ENCODE measurements at places on chromosomes 11 and 22. TPM values are rescaled to one million over a fixed set of nuclear protein-coding genes. Genes with fewer than 3 reads are reported as not detected.

The HTR3A gene
- polyA plus RNA-seq: not detected

The CASP12 gene
- 0.50 TPM for polyA plus RNA-seq

The OR8K3 gene
- polyA plus RNA-seq: not detected

The LUZP2 gene
- polyA plus RNA-seq: not detected

The GAL gene
- polyA plus RNA-seq: not detected

The RASD2 gene
- 0.68 TPM for polyA plus RNA-seq

GRCh38 chr11:63491636-63492372 is 837 bp upstream of the PLAAT5 start:
- peak; percentile 56 for DNase-seq

GRCh38 chr11:130383344-130384211 is 44.8 kb downstream of the ADAMTS8 start:
- no peak for DNase-seq

GRCh38 chr11:66388780-66389386 is 17.3 kb upstream of the SLC29A2 start:
- DNase-seq: peak; percentile 88

GRCh38 chr22:35425971-35426800 is 26.2 kb downstream of the MCM5 start:
- no peak for DNase-seq

DNA sequence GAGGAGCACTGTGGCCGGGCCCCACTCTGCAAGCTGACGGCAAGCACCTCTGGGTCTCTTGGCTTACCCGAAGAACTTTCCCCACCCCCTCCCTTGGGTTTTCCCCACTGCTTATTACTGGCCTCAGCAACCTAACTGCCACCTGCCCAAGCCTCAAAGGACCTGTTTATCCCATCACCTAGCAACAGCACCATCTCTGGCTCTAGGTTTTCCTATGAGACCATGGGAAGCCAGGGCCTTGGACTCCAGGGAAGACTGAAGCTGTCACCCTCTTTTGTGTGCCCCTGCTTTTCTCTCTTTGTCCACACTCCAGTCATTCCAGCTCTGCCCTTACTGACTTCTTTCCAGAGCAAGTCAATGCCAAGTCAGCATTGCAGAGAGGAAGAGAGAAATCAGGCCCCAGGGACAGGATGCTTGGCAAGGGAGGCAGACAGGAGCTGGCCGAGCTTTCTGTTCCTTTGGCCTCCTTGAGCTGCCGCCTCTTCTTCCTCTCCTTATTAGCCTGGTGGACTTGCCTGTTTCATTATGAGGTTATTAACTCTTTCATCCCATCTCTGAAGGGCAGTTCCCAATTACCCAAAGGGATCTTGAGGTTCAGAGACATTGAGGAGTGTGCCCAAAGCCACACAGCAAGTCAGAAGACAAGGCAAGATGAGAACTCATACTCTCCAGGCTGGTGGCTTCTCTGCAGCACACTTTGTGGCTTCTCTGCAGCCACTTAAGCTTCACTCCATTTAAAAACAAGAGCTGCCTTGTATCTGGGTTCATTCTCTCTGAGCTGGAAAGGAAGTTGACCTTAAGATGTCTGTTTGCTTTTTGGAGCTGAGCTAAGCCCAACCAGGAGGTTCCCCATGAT is at the start of gene SMIM35:
TSS of gene SMIM35 (minus strand) at position 51 of the 856 bp plus-strand sequence. CDS start 206 bp downstream, outside the sequence.
- DNase-seq: no peak

DNA sequence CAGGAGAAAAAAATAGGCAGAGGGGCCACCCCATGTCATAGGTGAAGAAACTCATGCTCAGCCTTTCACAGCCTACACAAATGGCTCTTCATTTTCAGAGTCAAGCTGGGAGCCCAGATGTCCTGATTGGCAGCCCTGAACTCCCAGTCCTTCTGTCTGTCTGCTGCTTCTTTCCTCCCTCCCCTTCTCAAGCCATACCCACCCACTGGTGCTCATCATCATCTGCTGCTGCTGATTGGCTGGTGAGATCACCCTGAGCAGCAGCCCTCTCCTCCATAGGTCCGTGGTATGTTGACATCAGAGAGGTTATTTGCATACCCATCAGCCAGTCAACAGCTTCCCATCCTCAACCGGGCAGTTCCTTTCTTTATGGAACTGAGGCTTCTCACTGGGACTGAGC is 46.1 kb upstream of the PRDM11 start:
- DNase-seq: no peak

- DNase-seq: peak; percentile 46
Observed at GRCh38 chr11:2838091-2838490, 47.5 kb downstream of the CDKN1C start.

DNA sequence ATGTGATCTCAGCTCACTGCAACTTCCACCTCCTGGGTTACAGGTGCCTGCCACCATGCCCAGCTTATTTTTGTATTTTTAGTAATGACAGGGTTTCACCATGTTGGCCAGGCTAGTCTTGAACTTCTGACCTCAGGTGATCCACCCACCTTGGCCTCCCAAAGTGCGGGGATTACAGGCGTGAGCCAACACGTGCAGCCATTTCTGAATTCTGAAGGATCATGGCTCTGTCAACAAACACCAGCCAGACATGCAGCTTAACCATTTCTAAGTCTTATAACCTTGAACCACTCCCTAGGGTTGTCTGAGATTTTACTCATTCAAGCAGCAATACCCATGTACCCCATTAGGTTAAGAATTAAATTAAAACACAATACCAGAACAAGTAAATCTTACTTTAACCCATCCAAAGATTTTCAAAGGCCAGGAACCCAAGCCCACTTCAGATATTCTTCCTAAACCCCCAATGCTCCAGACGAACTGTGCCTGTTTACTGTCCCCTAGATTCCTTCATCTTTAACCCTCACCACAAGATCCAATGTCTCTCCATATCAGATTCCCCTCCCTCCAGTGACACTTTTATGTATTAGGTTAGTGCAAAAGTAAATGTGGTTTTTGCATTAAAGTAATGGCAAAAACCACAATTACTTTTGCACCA is 4.0 kb downstream of the RPS13 start:
- DNase-seq: no peak

DNA sequence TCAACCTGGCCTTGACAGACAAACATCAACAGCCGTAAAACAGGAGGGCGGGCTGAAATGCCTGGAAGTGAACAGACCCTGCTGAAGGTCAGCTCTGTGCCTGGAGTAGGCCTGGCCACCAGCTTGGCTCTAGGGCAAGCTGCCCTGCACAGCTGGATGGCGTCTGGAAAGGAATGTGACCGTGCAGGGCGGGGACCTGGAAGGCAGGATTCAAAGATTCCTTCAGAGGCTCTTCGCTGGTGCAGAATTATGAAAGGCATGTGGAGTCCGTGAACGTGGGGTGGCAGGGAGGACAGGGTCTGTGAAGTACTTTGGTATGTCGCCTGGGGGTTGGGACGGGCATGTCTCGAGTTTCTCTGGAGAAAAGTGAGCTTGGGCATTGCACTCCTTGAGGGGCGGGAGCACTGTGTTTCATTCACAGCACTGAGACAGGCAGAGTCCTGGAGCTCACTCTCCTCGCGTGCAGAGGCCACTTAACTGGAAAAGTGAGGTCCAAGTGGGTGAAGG is 1.5 kb downstream of the EHD1 start:
- peak; percentile 81 for DNase-seq

DNA sequence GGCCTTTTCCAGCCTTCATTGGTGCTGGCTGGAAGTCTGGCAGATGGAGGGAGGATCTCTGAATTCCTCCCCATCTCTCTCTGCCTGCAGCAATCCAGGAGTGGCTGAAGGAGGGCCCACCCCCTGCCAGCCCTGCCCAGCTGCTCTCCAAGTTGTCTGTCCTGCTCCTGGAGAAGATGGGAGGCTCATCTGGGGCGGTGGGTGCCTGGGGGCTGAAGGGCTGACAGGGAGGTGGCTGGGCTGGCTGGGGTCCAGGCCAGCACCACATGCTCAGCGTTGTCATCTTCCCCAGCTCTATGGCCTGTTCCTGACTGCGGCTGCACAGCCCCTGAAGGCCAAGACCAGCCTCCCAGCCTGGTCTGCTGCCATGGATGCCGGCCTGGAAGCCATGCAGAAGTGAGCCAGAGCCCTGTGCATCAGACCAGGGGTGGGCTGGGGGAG is 12.2 kb downstream of the TKFC start:
- no peak for DNase-seq

DNA sequence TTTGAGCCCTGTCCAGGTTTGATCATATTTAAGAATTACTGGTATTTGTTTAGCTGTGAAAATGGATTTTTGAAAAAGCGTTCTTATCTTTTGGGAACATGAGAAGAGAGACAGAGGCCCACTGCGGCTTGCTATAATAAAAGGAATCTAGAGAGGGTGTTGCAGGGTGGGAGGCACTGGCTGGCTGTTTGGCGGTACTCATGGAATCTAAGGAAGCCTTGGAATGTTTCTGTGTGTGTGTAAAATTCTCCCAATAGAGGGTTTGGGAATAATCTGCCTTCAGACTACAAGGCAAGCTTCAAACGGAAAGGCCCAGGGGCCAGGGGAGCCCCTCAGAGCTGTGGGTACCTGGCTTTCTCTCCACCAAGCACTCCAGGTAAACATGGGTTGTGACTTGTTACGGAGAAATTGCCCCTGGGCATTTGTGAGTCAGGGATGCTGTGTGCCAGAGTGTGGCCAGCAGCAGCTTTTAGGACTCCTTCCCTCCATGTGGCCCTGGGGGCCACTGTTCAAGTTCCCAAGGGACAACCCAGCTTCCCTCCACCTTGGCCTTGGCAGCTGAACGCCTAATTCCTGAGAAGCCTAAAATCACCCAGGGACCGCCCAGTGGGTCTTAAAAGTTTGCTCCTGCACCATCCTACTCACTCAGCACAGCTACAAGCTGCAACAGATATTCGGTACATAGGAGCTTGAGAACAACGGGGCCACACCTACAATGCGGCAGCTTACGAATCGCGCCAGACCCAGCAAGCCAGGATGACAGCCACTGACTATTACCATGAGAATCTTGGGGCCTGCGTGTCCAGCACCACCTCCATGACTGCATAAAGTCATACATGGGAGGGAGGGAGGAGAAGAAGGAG is 14.1 kb upstream of the SYT8 start:
- no peak for DNase-seq

DNA sequence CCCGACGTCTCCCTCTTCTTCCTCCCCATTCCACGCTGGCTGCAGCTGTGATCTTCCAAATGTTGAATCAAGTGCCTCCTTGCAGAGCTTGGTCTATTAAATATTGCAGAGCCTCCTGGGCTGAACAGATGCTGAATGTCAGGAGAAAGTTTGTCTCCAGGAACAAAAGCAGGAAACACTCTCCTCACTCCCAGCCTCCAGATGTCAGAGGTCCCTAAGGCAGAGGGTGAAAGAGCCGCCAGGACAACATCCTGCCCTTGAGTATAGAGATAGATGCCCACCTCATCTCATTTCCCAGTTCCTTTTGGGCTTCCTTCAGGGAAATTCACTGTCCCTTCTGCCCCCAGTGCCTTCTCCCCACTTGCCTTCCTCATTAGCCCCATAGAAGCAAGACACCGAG is 40.8 kb upstream of the IGSF9B start:
- no peak for DNase-seq

GRCh38 chr11:78289552-78290292 is 101.0 kb downstream of the USP35 start:
- DNase-seq: no peak

- no peak for DNase-seq
Observed at GRCh38 chr22:29014293-29014692, 47.3 kb downstream of the C22orf31 start.
